ENCODE measurements at places on chromosomes 5 and 9.
A peak's percentile ranks its signal among the peaks of the same experiment; 100 is the strongest.

DNA sequence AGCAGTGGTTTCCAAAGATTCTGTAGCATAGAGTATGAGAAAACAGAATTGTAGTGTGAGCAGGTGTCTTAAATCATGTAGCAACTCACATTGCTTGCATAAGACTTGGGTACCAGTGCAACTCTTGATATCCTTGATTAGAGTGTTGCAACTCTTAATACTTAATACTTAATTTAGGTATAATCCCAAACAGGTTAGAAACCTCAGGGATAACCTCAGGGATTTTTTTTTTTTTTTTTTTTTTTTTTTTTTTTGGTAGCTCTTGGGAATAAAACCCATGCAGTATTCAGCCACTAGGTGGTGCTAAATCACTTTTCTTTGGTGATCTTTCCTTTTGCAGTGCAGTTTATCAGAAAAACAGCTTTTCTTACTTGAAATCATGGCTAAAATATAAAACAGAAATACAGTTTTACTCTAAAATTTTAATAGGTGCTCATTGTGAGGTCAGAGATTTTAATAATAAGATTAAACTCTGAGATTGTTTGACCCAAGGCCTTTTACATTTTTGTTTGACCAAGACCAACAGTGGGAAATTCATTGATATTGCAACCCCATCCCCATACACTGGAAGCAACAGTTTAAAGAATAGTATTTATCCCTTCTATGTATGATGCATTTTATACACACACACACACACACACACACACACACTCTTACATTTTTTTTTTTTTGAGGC lies 55.3 kb downstream of the ERAP1 start:
- no peak for DNase-seq

DNA sequence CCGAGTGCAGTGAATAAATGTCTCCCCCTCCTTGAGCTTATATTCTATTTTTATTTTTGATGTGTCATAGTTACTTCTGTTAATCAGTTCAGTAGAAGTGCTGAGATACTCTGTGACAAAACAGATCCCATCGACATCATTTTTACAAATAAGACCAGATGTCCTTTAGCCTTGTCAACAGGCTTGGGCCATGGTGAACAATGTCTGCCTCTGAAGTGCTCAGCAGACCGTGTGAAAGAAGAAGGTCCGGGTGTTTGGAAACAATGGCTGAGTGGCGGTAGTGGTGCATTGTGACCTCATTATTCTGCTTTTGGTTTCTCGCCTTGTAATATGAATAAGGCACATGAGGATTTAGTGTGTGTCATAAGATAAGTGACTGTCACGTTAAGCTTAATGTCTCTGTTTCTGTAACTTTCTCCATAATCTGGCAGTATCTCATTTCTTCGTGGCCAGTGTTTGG lies 71.2 kb downstream of the SYK start:
- DNase-seq, result no peak

DNA sequence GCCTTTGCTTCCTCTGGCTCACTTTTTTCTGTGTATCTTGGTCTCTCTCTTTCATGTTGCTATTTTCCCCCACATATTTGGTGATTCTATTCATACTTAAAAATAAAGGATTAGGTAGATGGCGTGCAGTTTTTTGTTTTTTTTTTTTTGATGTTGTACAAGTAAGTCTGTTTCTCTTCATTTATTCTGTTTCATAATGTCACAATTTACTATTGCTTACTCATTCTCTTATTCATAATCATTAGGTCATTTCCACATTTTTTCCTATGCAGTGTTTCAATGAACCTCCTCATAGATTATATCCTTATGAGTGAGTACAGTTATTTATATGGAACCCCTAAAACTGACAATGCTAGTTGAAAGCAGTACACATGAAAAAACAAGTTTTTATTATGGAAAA lies 136.3 kb downstream of the APBA1 start:
- no peak for DNase-seq

GRCh38 chr9:28547527-28547926 lies 974.2 kb upstream of the C9orf72 start:
- DNase-seq, result no peak

- DNase-seq, result no peak
These were observed 3.7 kb downstream of the RECK start for GRCh38 chr9:36040271-36040925.

GRCh38 chr5:15346738-15347137 lies 153.2 kb upstream of the FBXL7 start:
- DNase-seq, result no peak

DNA sequence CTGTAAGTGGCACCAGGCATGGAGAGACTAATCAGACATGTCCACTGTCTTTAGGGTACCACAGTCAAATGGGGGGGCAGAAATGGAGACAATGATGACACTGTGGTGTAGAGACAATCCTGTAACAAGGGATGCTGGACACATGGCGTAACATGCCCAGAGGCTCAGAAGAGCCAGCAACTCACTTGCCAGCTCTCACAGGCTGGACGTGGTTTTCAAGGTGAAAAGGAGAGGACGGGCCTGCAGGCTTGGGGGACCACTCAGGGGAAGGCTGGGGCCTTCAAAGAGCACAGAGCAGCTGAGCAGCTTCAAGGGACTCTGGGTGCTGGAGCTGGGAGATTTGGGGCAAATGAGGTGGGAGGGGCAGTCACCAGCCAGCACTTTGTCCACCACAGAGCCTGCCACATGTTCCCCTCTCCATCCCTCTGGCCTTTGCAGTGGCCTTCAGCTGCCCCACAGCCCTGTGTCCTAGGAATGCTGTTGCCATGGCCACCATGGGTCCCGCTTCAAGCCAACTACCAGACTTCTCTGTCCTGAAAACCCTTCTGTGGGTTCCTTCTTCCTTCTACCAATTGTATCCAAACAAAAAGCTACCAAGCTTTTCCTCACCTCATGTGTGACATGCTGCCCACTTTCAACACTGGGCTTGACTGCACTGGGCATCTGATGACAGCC lies 140.4 kb downstream of the GABBR2 start:
- no peak for DNase-seq

GRCh38 chr5:132419502-132420468 lies 50.3 kb downstream of the SLC22A5 start:
- peak; percentile 69 for DNase-seq

DNA sequence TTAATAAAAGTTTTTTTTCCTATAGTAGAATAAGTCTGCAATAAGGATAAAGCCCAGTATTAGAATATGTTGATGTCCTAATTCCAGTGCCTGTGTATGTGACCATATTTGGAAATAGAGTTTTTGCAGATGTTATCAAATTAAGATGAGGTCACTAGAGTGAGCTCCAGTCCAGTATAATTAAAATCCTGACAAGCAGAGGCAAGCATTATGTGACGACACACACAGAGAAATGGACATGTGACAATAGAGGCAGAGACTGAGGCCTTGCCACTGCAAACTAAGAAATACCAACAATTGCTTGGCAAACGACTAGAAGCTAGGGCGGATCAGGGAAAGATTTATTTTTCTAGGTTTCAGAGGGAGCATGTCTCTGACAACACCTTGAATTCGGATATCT lies 216.4 kb upstream of the CYLC2 start:
- DNase-seq, result no peak

GRCh38 chr9:107631788-107632187 lies 142.2 kb upstream of the KLF4 start:
- DNase-seq, result no peak

GRCh38 chr5:77908787-77909186 lies 132.6 kb upstream of the TBCA start:
- DNase-seq, result no peak

DNA sequence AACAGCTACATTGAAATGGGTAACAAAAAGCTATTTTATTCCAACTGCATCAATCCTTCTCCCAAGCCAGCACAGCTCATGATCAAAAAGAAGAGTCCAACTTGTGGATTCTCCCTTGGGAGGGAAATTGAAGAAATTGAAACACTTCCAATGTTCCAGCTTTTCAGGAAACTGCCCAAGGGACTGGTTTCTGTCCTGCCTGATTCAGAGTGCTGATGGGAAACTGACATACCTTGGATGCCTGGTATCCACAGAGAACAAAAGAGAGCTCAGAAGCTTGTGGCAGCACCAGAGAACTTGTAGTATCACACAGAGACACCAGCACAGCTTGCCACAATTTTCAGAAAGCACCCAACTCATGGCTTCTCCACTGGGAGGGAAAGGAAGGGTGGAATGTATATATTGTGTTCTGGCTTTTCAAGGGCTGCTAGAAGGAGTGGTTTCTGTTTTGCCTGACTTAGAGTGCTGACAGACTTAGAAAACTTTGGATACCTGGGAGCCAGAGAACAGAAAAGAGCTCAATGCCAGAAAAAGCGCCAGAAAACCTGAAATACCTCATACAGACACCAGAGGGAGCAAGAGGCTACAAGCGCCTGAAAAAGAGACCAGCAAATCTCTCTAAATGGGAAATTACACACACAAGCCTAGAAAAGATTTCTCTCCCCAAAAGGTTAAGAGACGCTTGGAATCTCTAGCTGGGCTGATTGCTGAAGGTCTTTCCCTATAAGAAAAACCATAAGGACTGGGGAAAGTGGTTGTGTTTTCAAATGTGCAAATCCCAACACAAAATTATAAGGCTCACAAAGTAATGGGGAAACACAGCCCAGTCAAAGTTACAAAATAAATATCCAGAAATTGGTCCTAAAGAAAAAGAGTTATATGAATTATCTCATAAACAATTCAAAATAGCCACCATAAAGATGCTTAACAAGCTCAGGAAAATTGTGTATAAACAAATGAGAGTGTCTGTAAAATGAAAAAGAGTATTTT lies 178.8 kb downstream of the SPOCK1 start:
- DNase-seq, result peak; percentile 14

GRCh38 chr9:306907-307306 lies 92.2 kb downstream of the DOCK8 start:
- DNase-seq, result peak; percentile 41

- DNase-seq, result no peak
These were observed 5.9 kb downstream of the TNFSF15 start for GRCh38 chr9:114799925-114800324.

DNA sequence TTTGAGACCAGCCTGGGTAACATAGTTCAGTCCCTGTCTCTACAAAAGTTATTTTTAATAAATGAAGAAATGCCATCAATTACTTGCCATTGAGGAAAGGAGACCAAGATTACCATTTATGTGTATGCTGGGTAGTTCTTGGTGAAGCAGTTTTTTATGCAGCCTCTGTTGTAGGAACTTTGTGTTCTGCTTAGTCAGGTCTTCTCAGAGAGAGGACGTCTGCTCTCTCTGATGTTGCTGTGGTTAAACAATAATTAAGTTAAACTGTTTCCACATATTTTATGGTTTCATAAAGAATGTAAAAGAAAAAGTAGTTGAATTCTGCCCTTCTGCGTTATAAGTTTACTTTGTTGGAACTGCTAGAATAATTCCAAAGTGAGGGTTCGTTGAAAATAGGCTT lies 210.5 kb downstream of the KDM4C start:
- DNase-seq, result no peak

DNA sequence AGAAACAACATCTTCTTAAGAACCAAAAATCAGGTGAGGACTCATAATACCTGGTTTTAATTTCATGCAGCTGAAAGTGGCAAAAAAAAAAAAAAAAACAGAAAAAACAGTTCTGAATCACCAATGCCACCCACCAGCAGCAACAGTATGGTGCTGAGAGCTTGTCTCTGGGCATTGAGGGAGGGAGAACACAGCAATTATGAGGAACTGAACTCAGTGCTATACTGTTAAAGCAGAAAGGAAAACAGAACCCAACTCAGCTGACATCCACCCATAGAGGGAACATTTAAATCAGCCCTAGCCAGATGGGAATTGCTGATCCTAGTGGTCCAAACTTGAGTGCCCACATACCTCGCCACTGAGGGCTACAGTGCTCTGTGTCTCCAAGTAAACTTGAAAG lies 657.9 kb downstream of the ACTL7B start:
- DNase-seq, result no peak

DNA sequence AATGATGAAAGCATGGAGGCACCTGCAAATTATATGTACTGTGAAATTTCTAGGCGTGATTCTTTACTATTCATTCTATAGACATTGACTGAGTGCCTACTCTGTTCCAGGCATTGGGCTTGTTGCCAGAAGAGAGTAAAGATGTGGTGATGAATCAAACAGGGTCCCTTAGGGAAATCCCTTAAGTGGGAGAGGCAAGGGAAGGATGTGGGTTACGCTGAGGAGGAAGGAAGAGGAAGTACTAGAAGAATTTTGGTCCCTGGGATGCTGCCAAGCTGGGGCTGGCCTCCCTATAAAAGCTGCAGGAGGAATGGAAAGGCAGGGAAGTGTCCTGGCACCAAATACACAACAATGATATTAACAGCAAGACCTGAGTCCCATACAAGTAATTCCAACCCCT lies 76.7 kb upstream of the SPOCK1 start:
- DNase-seq, result no peak

DNA sequence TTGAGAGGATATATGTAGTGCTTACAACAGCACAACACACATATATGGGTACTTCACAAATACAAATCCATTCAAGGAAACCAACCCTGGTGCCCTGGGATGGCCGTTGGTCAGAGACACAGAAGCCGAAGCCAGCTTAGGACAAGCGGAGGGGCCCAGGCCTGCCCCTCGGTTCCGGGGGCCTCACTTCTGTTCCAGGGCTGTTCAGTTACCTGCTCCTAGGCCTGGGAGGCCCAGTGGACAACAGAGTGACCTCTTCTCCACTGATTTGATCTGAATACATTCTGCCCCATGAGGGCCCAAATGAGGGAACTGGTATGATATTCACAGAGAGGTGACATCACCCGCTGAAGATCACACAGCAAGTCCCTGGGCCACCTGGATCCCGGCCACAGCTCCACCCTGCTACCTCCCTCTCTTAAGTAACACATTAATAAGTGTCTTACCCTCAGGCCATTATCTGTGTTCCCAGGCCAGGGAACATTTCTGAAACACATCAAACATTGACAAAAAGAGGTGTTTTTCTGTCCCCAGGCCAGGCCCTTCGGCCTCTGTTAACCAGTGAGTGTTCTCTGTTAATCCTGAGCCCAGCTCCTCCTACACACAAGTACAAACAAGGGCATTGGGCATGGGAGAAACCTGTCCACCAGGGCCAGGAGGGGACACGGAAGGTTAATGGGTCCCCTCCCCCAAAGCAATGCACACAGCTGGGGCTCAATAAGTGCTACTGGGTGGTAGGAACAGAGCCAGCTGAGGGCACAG lies 4.5 kb upstream of the GRHPR start:
- DNase-seq, result no peak

DNA sequence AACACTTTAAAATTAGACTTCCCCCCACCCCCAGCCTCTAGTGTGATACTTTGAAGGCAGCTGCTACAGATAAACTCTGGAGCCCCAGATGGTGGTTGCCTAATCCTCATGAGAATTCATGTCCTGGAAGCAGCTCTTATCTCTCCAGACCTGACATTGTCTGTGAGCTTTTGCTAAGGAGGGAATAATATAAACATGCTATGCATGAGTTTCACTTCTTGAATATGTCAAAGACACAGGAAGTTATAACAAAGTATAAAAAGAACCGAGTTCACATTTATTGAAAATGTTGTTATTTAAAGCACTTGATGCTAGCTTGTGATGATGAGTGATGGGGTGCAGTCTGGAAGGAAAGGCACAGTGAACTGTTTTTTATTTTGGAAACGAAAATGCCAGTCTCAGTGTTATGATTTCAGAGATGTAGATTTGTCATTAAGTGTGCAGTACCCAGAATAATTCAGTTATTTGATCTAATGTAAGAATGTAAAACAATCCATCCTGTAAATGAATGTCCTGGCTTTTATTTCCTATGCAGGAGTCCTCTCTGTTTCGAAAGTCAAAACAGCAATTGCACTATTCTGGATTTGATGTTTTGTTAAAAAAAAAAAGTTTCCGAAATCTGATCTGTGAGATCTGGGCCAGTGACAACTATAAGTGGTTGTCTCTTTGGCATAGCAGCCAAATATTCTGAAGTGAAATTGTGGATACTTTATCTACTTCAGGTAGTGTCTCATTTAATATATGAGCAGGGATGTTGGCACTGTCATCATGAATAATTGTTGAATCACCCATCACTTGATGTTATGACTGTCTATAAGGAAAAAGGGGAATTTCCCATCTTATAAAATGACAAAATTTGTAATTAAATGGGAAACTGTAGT lies 77.0 kb downstream of the ZCCHC7 start:
- DNase-seq, result no peak

All from stimulated activated CD4-positive, alpha-beta T cell treated with anti-CD3 and anti-CD28 coated beads, Interleukin-15, amount 100 ng/mL, for 24 hours (primary cell).